Psoas muscle (tissue), 8 donors: ENCODE measurements at places on chromosomes 5 and 9. TPM values are rescaled to one million over a fixed set of nuclear protein-coding genes. Genes with fewer than 3 reads are reported as not detected.

Gene SLC25A2
- total RNA-seq, result not detected

- H3K27ac ChIP-seq, result no peak overlapping the region
- H3K4me3 ChIP-seq, result no peak overlapping the region
- DNase-seq, result no peak
These were observed 201.8 kb upstream of the CDKN2B start for GRCh38 chr9:22210936-22211335.

GRCh38 chr5:55450050-55450765, 84.6 kb downstream of the PLPP1 start:
- H3K4me3 ChIP-seq, result no peak overlapping the region
- no peak for DNase-seq
- H3K36me3 ChIP-seq, result no peaks in the 10 kb centered on the region
- no peaks in the 10 kb centered on the region for H3K27me3 ChIP-seq

GRCh38 chr9:92292338-92293074, 991 bp downstream of the IARS1 start:
- H3K4me3 ChIP-seq, result peak overlapping the region; percentile 92
- peaks cover 19% of the 10 kb centered on the region for H3K4me1 ChIP-seq
- H3K27ac ChIP-seq, result peak overlapping the region; percentile 92
- H3K36me3 ChIP-seq, result peaks cover 30% of the 10 kb centered on the region

DNA sequence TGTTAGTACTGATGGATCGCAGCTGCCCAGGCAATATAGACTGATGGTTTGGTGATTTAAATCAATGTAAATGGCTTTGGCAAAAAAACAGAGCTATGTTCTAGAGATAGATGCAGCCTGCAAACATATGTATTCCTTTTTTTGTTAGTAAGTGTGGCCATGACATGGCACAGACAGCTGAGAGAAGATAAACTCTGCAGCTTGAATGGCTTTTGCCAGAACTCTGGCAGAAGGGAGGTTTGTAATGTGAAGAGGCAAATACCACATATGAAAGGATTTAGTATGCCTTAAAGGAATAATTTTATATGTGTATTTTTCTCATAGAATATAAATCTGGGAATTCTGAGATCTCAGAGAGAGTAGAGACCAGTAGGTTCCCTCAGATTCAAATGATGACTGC, 340.2 kb upstream of the DMAC1 start:
- no peaks in the 10 kb centered on the region for H3K4me1 ChIP-seq
- no peak for DNase-seq
- H3K36me3 ChIP-seq, result no peaks in the 10 kb centered on the region
- H3K4me3 ChIP-seq, result no peak overlapping the region
- H3K27me3 ChIP-seq, result no peaks in the 10 kb centered on the region

- H3K4me3 ChIP-seq, result no peak overlapping the region
- no peaks in the 10 kb centered on the region for H3K36me3 ChIP-seq
- DNase-seq, result no peak
These were observed 173.0 kb upstream of the DAPK1 start for GRCh38 chr9:87324613-87325194.

- H3K27ac ChIP-seq, result no peak overlapping the region
- peaks cover 4% of the 10 kb centered on the region for H3K27me3 ChIP-seq
- no peaks in the 10 kb centered on the region for H3K36me3 ChIP-seq
- no peak for DNase-seq
These were observed 396.9 kb downstream of the CTNND2 start for GRCh38 chr5:11507156-11507910.

- no peaks in the 10 kb centered on the region for H3K4me1 ChIP-seq
- H3K36me3 ChIP-seq, result no peaks in the 10 kb centered on the region
- H3K27me3 ChIP-seq, result no peaks in the 10 kb centered on the region
- H3K27ac ChIP-seq, result no peak overlapping the region
- H3K4me3 ChIP-seq, result no peak overlapping the region
These were observed 30.2 kb upstream of the SMIM23 start for GRCh38 chr5:171755354-171755821.

DNA sequence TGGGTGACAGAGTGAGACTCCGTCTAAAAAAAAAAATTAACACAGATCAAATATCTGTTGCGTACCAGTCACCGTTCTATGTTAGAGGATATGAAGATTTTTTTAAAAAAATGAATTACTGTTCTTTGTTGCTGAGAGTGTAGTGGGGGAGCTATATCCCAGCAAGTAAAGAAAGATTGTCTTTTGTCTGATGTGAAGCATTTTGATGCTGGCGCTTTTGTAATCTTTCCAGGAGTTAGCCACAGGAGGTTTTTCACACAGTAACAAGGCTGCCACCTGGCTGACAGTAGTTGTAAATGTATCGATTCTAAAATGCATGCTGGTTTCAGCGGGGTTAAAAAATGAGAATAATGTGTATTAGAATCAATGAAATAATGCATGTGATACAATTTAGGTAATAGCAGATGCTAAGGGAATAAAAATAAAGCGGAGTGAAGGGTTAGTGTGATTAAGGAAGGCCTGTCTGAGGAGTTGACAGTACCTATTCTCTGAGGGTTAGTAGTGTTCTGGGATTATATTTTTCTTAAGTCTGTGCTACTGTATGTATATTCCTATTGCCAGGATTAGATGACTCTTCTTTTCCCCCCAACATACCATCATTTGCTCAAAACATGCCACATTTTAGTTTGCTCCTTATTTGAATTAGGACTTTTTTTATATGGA, 3.4 kb downstream of the LMNB1 start:
- no peak for DNase-seq
- H3K4me1 ChIP-seq, result peaks cover 8% of the 10 kb centered on the region
- no peak overlapping the region for H3K27ac ChIP-seq
- no peak overlapping the region for H3K4me3 ChIP-seq

GRCh38 chr9:134678206-134678605, 36.6 kb downstream of the COL5A1 start:
- no peaks in the 10 kb centered on the region for H3K4me1 ChIP-seq
- no peak overlapping the region for H3K27ac ChIP-seq
- H3K4me3 ChIP-seq, result no peak overlapping the region
- DNase-seq, result peak; percentile 8

GRCh38 chr9:114643001-114643400, 14.6 kb downstream of the TEX53 start:
- H3K27ac ChIP-seq, result no peak overlapping the region
- no peaks in the 10 kb centered on the region for H3K27me3 ChIP-seq
- no peaks in the 10 kb centered on the region for H3K4me1 ChIP-seq
- no peak for DNase-seq
- no peak overlapping the region for H3K4me3 ChIP-seq
- H3K36me3 ChIP-seq, result peaks cover 7% of the 10 kb centered on the region

DNA sequence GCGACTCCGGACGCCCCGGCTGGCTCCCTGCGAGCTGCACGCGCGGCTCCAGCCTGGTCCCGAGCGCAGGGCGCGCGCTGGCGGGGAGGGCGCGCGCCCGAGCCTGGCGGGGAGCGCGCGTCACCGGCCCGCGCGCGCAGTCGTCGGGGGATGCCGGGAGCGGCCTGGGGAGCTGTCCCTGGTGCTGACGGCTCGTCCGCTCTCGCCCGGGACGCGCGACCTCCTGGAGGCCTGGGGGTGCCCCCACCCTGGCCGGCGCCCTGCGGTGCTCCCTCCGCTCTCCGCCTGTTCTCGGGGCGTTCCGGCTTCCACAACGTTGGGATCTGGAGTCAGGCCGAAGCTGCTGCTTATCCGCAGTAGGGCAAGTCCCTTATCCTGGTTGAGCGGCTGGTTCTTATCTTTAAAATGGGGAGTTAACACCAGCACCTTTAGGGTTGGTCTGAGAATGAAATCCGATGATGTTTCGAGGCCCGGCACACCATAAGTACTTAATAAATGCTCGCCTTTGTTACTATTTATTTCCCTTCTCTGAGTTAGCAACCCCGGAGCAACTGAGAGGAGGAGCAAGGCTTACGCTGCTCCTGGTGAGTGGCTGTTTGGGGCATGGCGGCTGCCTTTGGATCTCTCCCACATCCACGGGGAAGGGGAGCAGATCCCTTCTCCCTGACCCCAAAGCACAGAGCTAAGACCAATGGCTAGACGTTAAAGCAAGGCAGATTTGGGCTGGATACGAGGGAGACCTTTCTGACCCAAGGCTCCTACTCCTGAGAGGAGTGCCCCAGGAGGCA, at the start of gene FAM163B:
Gene FAM163B, minus strand, starts transcription at position 79 of the 788 bp plus-strand sequence. CDS start 29,166 bp downstream, outside the sequence.
- no peak within 1 kb of the TSS for H3K27ac ChIP-seq
- no peak within 1 kb of the TSS for H3K4me3 ChIP-seq
- peak; percentile 62 for DNase-seq
- peaks cover 95% of the 10 kb centered on the region for H3K27me3 ChIP-seq

DNA sequence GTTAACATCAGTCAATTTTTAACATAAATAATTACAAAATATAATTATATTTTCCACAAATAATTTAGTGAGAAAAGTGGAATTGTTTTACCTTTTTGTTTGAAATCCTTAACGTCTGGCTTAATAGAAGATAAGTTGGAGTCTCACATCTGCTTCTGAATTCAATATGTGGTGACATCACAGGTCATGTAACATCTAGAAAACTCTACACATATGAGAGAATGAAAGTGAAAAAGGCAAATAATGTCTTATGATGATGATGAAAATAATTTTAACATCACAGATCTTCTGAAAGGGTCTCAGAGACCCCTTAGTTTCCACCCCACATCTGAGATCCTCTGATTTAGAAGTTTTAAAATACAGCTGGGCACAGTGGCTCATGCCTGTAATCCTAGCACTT, 81.5 kb downstream of the PRKACG start:
- H3K27me3 ChIP-seq, result no peaks in the 10 kb centered on the region
- H3K36me3 ChIP-seq, result no peaks in the 10 kb centered on the region
- H3K4me3 ChIP-seq, result no peak overlapping the region
- no peaks in the 10 kb centered on the region for H3K4me1 ChIP-seq
- no peak for DNase-seq

- H3K27ac ChIP-seq, result no peak overlapping the region
- no peaks in the 10 kb centered on the region for H3K4me1 ChIP-seq
- no peaks in the 10 kb centered on the region for H3K36me3 ChIP-seq
- no peak overlapping the region for H3K4me3 ChIP-seq
These were observed 28.0 kb downstream of the LCP2 start for GRCh38 chr5:170269579-170269978.
